Smooth muscle cell of the pulmonary artery (primary cell): ENCODE measurements at places on chromosomes 4 and X. TPM values are rescaled to one million over a fixed set of nuclear protein-coding genes. Genes with fewer than 3 reads are reported as not detected.

CT45A3 gene
- not detected in 2 replicates for total RNA-seq

TCEAL5 gene
- not detected in 2 replicates for total RNA-seq

GPR101 gene
- total RNA-seq = not detected in 2 replicates

NKX1-1 gene
- not detected in 2 replicates for total RNA-seq

WWC2 gene
- 39.8 and 62.1 TPM in 2 replicates for total RNA-seq

NDP gene
- 4.6 and 17.2 TPM in 2 replicates for total RNA-seq

NEIL3 gene
- total RNA-seq = 0.89 and 3.8 TPM in 2 replicates

VCX3A gene
- total RNA-seq = not detected in 2 replicates

KIT gene
- 1.2 and 2.7 TPM in 2 replicates for total RNA-seq

COL4A5 gene
- 130 and 267 TPM in 2 replicates for total RNA-seq

ESX1 gene
- not detected in 2 replicates for total RNA-seq

CENPI gene
- 5.0 and 7.8 TPM in 2 replicates for total RNA-seq

DSPP gene
- not detected in 2 replicates for total RNA-seq

ADGRG4 gene
- under 0.01 TPM in 1 of 2 replicates, not detected in the other for total RNA-seq

ITIH6 gene
- total RNA-seq = not detected in 2 replicates

CTSO gene
- total RNA-seq = 23.3 and 25.8 TPM in 2 replicates

ARL9 gene
- total RNA-seq = 0.07 TPM in 2 replicates

FATE1 gene
- not detected in 2 replicates for total RNA-seq

N4BP2 gene
- 2.5 and 3.5 TPM in 2 replicates for total RNA-seq

CT47B1 gene
- not detected in 2 replicates for total RNA-seq

ASB9 gene
- total RNA-seq = 0.26 and 0.36 TPM in 2 replicates

GABRB1 gene
- total RNA-seq = 0.98 and 0.99 TPM in 2 replicates

ZFP92 gene
- total RNA-seq = 0.23 and 0.33 TPM in 2 replicates

CXXC4 gene
- total RNA-seq = not detected in 2 replicates

CLTRN gene
- 0.13 and 0.36 TPM in 2 replicates for total RNA-seq

MAGEA2B gene
- not detected in 2 replicates for total RNA-seq

SULT1B1 gene
- 1.5 and 3.2 TPM in 2 replicates for total RNA-seq

RAB41 gene
- not detected in 2 replicates for total RNA-seq

ADAM29 gene
- total RNA-seq = not detected in 2 replicates

MSANTD1 gene
- total RNA-seq = 0.52 and 0.83 TPM in 2 replicates
